Stimulated activated CD4-positive, alpha-beta T cell treated with anti-CD3 and anti-CD28 coated beads, Interleukin-1b, Interleukin-23, amount 100 ng/mL, for 4 hours (primary cell): ENCODE measurements at places on chromosomes 2 and 18.

GRCh38 chr18:28099237-28099636 is 77.7 kb downstream of the CDH2 start:
- DNase-seq = no peak

- no peak for DNase-seq
Observed at GRCh38 chr2:21486445-21486844, 362.7 kb downstream of the TDRD15 start.

- no peak for DNase-seq
Observed at GRCh38 chr2:15780912-15781574, 159.3 kb upstream of the MYCN start.

GRCh38 chr18:58041633-58042032 is 2.4 kb upstream of the NEDD4L start:
- DNase-seq = no peak

DNA sequence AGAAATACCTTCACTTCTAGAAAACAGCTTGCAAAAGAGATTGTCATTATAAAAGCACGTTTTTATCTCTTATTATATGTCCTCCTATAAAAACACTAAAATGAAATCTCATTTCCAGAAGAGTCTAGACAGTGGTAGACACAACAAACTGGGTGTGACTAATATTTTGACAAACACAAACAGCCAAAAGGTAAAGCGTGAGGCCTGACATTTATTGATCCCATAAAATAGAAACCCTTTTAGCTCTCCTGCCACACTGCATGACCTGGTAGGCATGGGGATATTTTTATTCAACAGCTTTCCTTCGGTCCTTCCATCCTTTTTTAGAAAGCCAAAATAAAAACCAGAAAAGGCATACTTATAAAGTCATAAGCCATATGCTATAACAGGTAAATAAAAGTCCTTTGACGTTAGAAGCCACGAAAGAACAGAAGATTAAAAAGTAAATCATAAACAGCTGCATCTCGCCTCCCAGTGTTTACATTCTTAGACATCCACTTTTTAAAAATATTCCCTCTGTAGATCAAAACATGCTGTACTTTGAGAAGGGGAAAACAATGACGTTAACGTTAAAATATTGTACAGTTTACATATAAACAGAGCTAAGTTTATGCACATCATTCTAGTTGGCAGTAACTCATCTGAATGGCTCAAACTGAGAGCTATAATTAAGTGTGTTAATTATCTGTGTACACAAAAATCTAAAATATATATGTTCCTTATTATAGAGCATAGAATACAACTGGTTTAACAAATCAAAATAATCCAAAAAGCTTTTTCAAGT is 44.6 kb downstream of the IRS1 start:
- no peak for DNase-seq

GRCh38 chr2:118697781-118698180 is 149.7 kb downstream of the EN1 start:
- no peak for DNase-seq
